MV-4-11 (cell line): ENCODE measurements at places on chromosomes 2 and 18.

GRCh38 chr2:104864280-104865095, 10.6 kb downstream of the POU3F3 start:
- DNase-seq: no peak

- DNase-seq: no peak
Observed at GRCh38 chr2:36541891-36542595, 55.9 kb downstream of the FEZ2 start.

- no peak for DNase-seq
Observed at GRCh38 chr2:44778221-44778654, 163.3 kb upstream of the SIX3 start.

GRCh38 chr2:69082430-69082997, 69.5 kb downstream of the ANTXR1 start:
- DNase-seq: peak; percentile 41

DNA sequence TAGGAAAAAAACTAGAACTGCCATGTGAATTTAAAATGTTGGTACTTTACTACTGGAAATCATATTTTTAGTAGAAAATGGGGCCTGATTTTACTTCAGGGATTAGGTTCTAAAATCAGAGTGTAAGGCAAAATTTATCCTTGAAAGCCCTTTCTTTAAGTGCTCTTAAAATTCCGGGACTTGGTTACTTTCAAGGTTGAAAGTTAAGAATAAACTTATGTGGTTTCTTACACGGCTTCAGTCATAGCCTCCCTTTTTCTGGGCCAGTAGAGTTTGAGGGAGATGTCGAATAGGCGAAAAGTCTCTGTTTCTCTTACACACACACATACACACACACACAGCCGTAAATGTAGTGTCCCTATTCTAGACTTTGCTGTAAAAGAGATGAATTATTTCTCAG, 13.1 kb downstream of the KCNE4 start:
- DNase-seq: no peak
